ENCODE measurements at places on chromosomes 7 and 10.

DNA sequence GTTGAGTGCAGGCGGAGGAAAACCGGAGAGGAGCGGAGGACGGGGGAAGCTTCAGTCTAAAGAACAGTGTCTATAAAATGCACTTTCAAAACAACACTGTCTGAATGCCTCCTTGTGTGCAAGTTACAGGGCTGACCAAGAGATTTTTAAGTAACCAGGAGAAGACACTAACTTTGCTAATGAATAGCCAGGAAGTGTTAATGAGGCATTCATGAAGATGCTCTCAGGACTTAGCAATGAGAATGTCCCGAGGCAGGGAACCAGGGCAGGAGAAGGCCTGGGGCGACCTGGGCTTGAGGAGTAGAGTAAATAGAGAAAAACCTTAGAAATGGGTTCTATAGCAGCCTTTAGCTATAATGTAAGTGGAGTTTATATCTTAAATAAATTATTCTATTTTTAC, 312.1 kb downstream of the SKIDA1 start:
- DNase-seq, result no peak

DNA sequence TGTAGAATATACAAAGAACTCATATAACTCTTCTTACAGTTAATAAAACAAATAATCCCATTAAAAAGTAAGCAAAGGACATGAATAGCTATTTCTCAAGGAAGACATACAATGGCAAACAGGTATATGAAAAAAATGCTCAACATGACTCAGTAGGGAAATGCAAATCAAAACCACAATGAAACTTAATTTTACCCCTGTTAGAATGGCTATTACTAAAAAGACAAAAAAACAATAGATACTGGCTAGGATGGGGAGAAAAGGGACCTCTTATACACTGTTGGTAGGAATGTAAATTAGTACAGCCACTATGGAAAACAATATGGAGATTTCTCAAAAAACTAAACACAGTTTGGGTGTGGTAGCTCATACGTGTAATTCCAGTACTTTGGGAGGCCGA, 37.8 kb downstream of the HERPUD2 start:
- DNase-seq, result no peak

- DNase-seq, result no peak
Measured at GRCh38 chr7:111352319-111352718, 210.0 kb downstream of the IMMP2L start.

GRCh38 chr10:111146025-111146640, 69.3 kb downstream of the ADRA2A start:
- DNase-seq, result no peak

DNA sequence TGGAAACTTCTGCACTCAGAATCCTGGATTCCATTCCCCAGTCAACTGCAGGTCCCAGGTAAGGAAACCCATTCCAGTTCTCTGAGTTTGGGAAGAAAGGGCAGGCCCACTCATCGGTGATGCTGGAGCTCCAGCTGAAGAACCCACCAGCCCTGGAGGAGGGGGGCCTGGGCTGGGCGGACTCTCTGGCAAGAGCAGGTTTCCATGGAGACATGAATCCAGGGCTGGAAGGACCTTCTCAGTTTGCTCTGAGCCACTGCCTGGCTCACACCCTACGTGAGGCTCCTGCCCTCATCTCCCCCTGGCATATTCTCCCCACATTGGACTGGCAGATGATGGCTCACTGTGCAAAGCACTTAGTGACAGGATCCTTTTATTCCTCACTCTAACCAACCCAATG, 73.3 kb upstream of the CPXM2 start:
- DNase-seq, result no peak

GRCh38 chr7:121235201-121235600, 93.6 kb upstream of the WNT16 start:
- no peak for DNase-seq

GRCh38 chr10:123359539-123359938, 205.3 kb downstream of the BUB3 start:
- no peak for DNase-seq
